ENCODE measurements at places on chromosomes 3 and 15.

DNA sequence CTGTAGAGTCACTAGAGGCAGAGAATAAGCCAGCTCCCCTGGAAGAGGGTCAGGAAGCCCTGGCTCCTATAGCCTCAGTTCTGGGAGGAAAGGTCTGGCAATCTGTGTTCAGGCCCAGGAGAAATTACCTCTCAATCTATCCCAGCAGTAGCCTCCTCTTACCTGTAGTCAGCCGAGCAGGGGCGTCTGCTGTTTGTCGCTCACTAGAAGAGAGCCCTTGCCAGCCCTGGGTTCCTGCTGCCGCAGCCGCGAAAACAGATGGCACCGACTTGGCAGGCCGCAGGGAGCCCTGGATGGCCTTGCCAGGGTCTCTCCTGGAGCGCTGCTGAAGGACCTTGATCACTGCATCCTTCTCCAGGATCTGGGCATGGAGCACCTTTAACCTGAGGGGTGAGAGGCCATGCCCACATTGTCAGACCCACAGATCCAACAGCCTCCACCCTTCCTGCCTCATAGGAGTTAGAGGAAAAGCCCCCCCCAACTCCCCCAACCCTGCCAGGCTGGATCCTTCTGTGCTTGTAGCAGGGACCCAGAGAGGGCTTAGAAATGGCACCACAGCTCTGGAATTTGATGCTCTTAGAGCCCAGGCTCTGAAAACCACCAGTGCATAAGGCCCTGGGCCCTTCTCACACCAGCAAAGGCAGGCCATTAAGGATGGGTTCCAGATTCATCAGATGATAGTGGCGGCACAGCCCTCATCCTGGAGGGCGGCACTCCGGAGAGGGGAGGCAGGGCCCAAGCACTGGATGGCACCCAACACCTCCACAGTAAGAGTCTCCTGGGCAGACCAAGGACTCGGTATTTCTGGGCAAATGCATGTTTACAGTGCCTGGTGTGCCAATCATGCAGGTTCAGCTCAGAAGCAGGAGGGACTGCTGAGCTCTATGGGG is 14.9 kb downstream of the AMOTL2 start:
- no peak for DNase-seq

DNA sequence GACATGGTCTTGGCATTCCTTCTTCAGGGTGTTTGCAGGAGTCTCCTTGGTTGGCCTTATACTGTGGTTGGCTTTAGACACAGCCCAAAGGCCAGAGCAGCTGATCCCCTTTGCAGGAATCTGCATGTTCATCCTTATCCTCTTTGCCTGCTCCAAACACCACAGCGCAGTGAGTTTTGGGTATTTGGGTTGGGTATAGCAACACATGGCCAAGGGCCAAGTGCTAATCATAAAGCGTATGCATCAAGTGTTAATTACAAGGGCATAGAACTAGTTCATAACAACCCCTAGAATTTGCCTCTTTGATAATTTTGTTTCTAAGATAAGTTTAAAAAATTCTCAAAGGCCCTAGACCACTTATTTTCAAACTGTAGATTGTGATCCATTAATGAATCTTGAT is 11.8 kb downstream of the SLC28A2 start:
- no peak for DNase-seq

DNA sequence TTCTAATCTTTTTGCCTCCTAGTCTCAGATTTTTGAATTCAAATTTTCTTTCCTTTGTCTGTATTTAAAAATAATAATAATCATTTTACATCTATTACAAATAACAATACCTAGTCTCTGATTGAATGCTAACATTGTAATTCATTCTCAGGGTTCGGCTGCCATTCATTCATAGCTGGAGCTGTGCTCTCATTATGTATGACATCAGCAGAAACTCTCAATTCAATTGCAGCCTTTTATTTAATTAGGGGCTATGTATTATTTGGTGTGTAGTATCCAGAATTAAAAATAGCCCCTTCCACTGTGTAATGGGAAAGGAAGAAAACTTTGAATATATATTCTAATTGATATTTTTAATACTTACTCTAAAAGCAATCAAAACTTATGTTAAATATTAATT is 270.4 kb upstream of the MDFIC2 start:
- no peak for DNase-seq

DNA sequence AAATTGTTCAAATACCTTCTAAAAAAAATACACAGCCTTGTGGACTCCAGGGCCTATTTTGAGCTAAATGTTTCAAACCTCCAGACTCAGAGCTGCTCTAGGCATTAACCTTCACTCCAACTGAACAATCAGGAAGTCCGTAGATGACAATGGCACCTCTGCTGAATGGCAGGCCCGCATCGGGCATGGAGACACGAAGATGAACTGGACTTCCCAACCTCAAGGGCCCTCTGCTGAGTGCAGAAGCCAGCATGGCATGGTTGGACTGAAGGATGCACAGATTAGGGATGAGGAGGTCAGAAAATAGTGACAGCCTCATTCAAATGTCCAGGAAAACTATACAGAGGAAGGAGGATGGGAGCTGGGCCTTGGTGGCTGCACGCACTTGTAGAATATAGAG is 2.2 kb downstream of the FAM174B start:
- DNase-seq: no peak

DNA sequence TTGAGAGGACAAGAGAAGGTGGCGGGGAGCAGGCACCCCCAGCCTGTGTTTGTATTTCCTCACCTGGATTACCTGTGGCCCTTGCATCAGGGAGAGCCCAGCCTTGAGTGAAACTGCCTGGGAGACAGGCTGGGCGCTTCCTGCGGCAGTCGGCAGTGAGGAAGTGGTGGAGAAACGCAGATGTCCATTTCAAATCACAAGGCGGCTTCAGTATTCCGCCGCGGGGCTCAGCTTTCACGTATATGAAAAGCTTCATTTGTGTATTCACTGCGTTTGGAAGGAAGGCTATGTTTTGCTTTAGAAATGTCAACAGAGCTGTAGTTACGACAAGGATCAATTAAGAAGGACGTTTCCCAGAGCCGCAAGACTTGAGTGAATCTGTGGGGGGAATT is 167.4 kb upstream of the CTDSPL start:
- DNase-seq: no peak

DNA sequence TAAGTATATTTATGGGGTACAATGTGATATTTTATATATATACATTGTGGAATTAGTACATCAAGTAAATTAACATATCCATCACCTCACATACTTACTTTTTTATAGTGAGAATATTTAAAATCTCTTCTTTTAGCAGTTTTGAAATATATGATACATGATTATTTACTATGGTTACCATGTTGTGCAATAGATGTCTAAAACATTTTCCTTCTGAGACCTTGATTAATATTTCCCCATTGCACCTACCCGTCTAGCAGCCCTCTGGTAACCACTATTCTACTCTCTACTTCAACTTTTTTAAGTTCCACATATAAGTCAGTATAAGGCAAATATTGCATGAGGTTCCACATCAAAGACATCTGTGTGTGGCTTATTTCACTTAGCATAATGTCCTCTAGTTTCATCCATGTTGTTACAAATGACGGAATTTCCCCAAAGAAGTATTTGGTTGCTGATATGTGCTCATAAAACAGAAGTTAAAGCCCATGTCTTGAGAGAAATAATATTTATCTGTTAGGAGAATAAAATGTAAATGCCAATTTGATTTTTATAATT is 29.6 kb upstream of the NFKBIZ start:
- no peak for DNase-seq

DNA sequence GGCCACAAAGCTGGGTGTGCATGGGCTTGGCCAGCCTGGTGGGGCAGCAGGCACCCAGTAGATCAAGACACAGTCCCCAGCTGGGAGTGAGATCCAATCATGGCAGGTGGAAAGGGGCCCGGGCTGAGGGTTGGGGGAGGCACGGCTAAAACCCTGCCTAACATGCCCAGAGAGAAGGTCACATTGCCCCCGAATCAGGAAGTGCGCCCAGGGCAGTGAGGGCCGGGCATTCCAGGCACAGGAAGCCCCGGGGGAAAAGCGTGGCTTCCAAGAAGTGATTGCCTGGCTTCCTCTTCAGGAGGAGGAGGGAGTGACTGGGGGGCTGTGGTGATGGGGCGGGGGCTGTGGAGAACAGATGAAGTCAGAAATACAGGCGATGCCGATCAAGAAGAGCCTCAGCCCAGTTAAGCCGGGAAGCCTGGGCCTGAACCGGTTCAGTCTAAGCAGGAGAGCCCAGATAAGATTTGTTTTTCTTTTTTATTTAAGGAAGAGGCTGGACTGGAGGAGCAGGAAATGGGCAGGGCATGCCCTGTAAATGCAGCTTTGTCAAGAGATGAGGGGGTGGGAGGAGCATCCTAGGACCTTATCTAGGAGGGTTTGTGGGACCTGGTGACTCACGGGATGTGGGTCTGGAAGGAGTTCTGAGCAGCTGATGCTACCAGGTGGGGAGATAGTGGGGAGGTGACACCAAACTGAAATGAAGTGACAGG is 83.9 kb downstream of the CHSY1 start:
- no peak for DNase-seq

Data from activated CD4-positive, CD25-positive, alpha-beta regulatory T cell treated with anti-CD3 and anti-CD28 coated beads, Interleukin-2, amount 50 U/mL, for 16 hours (primary cell).